ENCODE measurements at places on chromosomes 16 and 17.

GRCh38 chr16:31694461-31694860 lies 166.8 kb downstream of the AHSP start:
- no peak for DNase-seq

DNA sequence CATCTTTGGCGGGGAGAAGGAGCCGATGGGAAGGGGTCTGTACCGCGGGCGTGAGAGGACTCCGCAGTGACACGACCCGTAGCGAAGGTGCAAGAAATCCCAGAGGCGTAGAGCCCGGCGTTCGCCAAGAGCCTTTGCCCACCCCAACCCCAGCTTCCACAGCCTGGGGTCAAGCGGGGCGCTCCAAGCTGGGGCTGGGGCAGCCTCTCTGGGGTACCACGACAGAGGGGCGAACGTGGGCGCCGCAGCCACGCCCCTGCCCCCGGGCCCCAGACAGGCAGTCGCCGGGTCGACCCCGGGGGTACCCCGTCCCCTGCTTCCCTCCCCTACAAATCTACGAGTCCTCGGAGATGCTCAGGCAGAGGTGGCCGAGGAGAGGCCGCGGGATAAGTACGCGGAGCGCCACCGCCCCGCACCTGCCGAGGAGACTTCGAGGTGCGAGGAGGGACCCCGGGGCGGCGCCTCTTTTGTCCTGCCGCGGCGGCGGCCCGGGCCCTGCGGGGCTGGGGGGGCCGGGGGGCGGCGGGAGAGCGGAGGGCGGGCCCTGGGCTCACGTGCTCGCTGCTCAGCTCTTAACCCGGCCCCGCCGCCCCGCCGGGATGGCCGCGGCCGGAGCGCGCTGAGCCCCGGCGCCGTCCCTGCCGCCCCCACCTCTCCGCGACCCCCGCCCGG lies at the start of gene ADAM11:
Gene ADAM11, plus strand, starts transcription at position 575 of the 672 bp plus-strand sequence. CDS start 212 bp downstream, outside the sequence.
- peak; percentile 68 for DNase-seq

DNA sequence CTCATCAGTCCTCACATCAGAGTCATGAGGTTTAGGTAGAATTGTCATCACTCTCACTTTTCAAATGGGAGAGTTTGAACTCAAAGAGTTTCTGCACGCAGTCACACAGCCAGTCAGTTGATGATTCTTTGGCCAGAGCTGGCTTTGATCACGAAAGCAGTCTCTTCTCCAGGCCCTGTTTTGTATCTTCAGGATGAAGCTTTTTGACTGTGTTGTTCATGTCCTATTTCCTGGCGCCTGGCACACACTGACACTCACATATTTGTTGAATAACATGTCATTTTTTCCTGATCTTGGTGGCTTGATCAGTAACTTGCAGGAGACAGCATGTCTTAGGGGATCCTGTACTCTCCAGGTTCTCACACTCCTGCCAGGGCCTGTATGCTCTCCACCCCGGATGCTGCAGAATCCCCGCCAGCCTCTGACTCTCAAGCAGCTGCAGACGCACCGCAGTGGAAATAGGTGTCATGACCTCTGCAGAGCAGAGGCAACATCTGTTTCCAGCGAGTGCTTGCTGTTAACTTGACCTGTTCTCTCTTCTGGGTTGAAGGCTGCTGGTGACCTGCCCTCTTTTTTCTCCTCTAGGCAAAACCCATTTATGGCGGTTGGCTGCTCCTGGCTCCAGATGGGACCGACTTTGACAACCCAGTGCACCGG lies 33.0 kb downstream of the MPRIP start:
- DNase-seq: no peak

GRCh38 chr16:86778978-86779377 lies 200.6 kb downstream of the FOXL1 start:
- DNase-seq: no peak

DNA sequence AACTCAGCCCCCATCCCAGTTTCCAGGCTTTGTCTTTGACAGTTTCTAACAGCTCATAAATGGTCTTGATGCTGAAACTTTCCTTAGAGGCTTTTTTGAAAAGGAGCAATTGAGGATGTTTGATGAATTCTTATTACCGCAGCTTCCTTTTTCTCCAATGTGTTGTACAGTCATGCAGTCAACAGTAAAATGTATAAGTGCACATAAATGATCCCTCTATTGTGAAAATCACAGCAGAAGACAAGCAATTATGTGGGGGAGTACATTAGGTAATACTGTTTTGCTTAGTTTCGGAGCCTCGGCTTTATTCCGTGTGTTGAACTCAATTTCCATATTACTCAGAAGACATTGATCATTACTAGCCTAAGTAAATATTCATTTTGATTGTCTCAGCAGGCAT lies 673.7 kb downstream of the CDH8 start:
- no peak for DNase-seq

DNA sequence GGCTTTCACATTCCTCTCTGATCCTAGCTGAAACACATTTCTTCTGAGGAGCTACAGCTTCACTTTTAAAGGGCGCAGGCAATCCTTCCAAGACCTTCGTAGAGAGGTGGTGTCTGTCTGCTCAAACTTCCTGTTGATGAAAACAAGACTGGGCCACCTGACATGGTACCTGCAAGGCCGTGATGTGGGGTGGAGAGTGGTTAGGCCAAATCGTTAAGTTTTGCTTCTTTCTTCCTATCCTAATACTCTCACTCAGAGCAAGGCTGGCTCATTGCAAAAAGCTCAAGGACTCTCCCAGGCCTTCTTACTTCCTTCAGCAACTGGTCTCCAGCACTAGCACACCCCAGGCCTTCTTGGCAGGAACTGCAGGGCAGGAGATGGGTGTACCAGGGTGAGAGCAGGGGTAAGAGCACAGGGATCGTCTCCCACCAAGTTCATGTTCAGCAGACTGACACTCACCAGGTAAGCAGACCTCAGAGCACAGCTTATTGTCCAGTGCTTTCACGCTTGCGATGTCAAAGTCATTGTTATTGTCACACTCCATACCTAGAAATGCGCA lies 10.9 kb upstream of the FOXJ1 start:
- no peak for DNase-seq

DNA sequence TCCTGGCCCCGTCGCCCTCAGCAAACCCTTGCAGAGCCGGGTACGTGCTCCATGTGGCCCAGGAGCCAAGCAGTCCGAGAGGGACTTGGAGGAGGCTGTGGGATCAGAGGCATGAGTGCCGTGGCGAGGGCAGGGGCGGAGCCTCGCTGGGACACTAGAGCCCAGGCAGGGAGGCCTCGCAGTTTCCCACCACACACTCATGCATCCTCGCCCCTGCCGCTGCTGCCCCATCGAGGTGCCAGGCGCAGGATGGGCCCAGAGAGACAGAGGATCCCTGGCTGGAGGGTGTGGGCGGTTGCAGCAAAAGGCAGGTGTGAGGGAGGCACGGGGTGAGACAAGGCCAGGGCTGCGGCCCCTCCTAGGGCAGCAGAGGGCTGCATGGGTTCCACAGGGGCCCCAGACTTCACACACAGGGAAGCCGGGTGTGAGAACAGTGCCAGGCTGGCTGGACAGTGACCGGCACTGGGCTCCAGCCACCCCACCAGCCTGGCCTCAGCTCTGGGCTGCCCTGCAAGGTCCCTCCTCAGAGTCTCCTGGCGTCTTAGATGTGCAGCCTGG lies 7.7 kb downstream of the BCAR1 start:
- no peak for DNase-seq

DNA sequence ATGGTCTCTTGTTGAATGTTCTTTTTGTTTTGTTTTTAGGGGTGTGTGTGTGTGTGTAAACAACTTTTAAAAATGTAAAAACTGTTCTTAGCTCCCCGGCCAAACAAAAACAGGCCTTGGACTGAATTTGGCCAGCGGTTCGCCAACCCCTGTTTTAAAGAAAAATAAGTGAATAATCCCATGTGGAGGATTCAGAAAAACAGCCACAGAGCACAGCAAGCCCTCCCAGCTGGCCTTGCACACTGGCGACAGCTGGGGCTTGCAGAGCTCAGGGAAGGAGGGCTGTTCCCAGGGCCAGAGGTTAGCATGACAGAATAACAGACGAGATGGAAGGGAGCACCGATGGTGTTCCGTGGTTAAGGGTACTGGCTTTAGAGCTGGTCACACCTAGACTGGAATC lies 39.0 kb downstream of the EMP2 start:
- DNase-seq: no peak

GRCh38 chr16:85296859-85297660 lies 184.8 kb upstream of the CIBAR2 start:
- peak; percentile 72 for DNase-seq

DNA sequence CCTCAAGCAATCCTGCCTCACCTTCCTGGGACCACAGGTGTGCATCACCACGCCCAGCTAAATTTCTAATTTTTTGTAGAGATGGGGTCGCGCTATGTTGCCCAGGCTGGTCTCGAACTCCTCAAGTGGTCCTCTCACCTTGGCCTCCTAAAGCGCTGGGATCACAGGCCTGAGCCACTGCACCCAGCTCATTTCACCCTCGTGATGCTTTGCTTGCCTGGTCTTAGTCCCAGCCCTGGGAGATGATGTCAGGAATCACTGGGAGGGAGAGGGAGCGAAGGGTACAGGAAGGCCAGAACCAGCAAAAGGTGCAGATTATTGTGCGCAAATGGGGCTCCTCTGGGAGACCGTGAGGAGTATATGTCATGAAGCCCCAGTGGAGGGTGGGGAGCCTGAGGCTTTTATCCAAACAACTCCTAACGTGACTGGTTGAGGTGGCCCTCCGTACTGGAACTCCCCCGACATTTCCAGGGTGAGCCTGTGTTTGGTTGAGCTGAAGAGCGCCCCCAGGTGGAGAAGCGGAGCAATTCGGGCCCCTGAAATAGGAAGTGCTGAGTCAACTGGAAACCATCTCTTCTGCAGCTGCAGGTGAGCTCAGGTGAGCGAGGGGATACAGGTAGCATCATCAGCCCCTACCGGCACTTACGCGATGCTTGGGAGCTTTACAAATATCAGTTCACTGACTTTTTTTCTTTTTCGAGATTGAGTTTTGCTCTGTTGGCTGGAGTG lies 41.2 kb upstream of the HAPSTR1 start:
- DNase-seq: no peak

- peak; percentile 96 for DNase-seq
These were observed at the start of gene ZC3H7A for GRCh38 chr16:11797166-11797956. Gene ZC3H7A, minus strand, starts transcription at chr16:11797258. Its CDS starts 14,904 bp downstream, at chr16:11782354.

GRCh38 chr17:29504711-29505110 lies 62.1 kb downstream of the ABHD15 start:
- DNase-seq: no peak

- DNase-seq: peak; percentile 88
These were observed 16.1 kb upstream of the TNFRSF13B start for GRCh38 chr17:16987830-16988601.

GRCh38 chr16:68514511-68514910 lies 24.6 kb upstream of the ZFP90 start:
- DNase-seq: no peak

GRCh38 chr16:53769787-53770186 lies 65.8 kb downstream of the FTO start:
- no peak for DNase-seq

GRCh38 chr17:413016-413350 lies 60.4 kb upstream of the RPH3AL start:
- DNase-seq: no peak

DNA sequence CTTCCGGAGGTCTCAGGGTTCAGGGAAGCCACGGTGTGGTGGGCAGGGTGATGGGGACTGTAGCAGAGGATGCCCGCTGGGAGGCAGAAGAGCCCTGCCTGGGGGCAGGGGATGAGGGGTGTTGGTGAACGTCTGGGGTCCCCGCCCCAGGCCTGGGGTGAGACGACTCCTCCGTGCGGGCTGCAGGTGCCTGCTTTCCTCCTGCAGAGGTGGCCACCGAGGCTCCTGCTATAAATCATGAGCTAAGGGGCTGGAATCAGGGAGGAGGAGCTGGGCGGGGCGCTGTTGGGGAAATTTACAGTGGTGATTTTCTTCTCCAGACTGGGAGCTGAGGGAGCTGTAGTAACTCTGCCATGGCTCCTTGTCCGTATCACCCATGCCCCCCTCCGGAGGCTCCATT lies 167.0 kb downstream of the MRM1 start:
- DNase-seq: no peak

All from GM13977 (cell line).